ENCODE measurements at places on chromosomes 2 and 18.
A peak's percentile ranks its signal among the peaks of the same experiment; 100 is the strongest.

GRCh38 chr18:48038636-48039035 lies 108.2 kb upstream of the SMAD2 start:
- DNase-seq, result no peak

DNA sequence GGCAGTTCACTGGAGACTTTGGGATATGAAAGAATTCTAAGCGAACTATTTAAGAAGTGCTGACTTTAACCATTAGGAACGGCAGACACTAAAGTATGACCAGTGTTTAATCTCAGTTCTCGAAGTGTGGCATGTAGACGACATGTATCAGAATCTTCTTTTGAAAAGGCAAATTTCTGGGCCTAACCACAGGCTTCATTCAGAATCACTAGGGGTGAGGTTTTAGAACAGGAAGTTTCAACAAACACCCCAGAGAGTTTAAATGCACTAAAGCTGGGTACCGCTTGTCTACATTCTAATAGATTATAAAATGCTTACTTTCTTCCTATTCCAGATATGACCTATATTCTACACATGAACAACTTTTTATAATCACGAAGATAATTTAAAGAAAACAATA lies 180.3 kb downstream of the ANKRD44 start:
- DNase-seq, result no peak

GRCh38 chr18:74895686-74896085 lies 298.0 kb downstream of the ZNF407 start:
- no peak for DNase-seq

GRCh38 chr2:113167115-113167932 lies 6.4 kb upstream of the PSD4 start:
- DNase-seq, result no peak

- DNase-seq, result peak; percentile 23
These were observed 468.2 kb downstream of the EPHA4 start for GRCh38 chr2:221103930-221104329.

DNA sequence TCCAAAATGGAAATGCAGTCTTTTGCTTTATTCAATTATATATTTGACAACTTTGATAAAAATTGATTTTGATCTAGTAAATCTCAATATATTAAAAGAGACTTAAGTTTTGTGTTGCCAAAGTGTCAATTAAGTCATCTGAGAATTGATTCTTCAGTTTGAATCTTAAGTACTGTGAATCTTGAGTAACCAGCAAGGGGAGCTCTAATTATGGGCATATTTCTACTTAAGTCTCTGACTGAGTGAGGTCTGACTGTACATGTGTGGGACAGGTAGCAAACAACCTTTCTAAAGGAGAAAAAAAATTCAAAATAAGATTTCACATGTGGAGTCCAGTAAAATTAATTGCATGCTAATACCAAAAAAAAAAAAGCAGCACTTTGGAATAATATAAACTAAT lies 503.7 kb upstream of the SLC8A1 start:
- no peak for DNase-seq

DNA sequence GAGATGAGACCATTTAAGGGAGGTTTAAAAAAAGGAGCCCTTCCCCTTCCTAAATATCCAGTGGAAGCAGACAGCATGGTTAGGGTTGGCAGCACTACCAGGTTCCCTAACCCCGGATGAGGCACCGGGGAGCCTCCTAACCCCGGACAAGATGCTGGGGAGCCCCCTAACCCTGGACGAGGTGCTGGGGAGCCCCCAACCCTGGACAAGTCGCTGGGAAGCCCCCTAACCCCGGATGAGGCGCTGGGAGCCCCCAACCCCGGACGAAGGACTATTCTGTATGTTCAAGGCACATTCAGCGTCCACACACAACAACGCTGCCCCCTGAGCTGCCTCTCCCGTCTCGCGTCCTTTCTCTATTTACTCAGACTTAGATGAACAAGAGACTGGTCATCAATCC lies 51.9 kb downstream of the ANKMY1 start:
- DNase-seq, result no peak

- DNase-seq, result no peak
These were observed 133.6 kb upstream of the MYT1L start for GRCh38 chr2:2464643-2465042.

GRCh38 chr2:152280780-152281179 lies 54.2 kb upstream of the FMNL2 start:
- DNase-seq, result no peak

DNA sequence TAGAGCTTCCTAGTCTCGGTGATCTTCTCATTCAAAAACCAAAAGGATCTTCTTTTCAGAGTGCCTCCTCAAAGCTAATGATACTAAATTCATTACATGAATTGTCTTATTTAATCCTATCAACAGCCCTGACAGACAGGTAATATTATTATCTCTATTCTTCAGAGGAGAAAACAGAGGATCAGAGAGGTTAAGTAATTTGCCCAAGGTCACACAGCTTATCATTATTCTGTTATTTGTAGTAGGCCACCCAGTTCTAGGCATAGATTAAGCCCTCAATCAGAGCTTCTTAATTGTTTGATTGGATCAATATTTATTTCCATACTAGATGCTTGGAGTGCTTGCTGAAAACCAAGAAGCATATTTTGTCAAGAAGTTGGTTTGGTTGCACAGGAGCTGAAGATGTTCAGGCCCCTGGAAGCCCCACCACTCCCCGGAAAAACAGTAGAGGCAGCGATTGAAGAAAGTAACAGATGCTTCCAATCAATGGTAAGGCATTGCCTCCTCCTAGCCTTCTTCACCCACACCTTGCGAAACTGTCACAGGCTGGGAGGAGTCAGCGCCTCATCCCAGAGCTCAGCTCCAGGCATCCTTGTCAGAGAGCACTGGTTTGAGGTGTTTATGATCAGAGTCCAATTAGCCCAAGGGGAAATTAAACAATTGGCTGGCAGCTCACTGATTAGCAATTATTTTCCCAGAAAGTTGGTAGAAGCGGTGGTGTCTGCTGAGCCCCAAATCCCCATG lies 487.2 kb downstream of the BCL11A start:
- no peak for DNase-seq

DNA sequence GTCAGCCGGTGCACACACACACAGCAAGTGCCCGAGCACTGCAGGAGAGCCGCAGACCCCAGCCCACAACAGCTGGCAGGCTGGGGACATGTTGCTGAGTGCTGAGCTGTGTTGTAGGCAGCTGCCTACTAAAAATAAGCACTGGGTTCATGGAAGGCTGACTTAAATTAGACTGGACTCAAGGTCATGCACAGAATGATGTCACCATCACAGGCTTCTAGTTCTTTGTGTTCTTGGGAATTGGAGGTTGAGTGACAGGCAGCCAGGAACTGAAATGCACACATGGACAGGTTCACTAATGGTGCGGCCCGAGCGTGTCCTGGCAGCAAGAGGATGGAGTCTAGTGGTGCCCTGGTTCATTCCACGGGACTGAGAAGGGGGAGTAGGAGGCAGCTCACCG lies 71.3 kb downstream of the VWA3B start:
- no peak for DNase-seq

DNA sequence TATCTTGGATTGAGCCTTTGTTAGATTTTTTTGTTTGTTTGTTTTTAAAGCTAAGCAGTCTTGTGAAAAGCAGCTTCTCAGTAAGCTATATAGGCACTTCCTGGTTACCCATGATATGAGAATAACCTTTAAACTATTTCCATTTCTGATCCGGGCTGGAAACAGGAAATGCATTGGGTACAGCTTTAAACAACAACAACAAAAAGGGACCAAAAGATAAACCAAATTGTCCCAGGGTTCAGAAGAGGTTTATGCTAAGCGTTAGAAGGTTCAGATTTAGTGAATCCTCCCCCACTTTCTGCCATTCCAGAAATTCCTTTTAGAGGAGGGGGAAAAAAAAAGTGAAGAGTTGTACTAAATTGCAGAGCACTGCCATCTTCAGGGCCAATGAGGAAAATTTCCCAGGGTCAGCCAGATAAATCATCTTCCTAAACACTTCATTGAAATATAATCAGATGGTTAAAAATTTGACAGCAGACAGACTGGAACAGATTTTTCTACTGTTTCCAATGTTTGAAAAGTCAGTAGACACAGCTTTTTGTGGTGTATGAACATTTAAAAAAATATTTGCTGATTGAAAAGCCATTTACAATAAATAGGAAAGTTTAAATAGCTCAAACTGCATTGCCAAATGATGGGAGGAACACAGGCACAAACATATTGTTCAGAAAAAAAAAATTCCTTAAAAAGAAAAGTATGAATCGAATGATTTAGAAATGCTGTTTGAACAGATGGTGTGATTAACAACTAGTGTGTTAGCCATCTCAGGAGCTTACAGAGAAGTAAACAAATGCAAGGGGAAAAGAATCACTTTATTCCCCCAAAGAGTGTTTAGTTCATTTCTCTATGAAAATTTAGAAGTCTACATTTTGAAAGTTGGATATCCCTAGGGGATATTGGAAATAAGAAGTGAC lies 189.9 kb upstream of the TANK start:
- peak; percentile 60 for DNase-seq

- no peak for DNase-seq
These were observed 16.2 kb downstream of the DIPK1C start for GRCh38 chr18:74440808-74441427.

DNA sequence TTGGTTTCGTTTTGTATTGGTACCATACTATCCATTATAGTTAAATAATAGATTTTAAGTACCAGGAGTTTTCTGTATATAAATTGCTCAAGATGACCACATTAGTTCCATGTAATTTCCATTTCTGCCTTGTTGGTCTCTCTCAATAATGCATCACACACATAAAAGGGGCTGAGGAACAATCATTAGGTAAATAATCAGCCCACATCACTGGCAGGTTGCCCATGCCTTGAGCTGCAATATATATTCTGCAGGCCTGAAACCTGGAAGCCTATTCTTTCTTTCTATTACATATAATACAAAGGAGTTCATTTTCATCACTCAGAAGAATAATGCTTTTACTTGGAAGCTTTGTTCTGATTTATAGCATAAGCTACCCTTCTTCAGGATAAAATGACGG lies 616.1 kb upstream of the PKDCC start:
- DNase-seq, result no peak

GRCh38 chr2:227464361-227464760 lies 7.6 kb upstream of the AGFG1 start:
- DNase-seq, result no peak

DNA sequence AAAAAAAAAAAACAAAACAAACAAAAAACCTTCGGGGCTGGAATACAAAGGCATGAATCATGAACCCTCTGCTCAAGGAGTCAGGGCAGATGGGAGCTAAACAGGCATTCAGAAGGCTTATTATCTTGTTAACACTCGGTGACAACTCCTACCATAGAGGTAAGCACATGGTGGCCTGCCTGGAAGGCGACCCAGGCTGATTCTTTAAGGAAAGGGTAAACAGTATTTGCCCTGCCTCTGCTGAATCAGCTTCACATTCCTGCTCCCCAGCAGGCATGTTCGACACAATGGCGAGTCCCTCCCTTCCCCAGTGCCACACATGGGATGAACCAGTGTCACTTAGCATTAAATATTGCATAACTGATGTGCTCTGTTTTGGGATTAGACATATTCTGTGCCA lies 191.9 kb downstream of the ARL4C start:
- DNase-seq, result no peak

- DNase-seq, result no peak
These were observed 12.8 kb downstream of the ARHGAP25 start for GRCh38 chr2:68747413-68747812.

DNA sequence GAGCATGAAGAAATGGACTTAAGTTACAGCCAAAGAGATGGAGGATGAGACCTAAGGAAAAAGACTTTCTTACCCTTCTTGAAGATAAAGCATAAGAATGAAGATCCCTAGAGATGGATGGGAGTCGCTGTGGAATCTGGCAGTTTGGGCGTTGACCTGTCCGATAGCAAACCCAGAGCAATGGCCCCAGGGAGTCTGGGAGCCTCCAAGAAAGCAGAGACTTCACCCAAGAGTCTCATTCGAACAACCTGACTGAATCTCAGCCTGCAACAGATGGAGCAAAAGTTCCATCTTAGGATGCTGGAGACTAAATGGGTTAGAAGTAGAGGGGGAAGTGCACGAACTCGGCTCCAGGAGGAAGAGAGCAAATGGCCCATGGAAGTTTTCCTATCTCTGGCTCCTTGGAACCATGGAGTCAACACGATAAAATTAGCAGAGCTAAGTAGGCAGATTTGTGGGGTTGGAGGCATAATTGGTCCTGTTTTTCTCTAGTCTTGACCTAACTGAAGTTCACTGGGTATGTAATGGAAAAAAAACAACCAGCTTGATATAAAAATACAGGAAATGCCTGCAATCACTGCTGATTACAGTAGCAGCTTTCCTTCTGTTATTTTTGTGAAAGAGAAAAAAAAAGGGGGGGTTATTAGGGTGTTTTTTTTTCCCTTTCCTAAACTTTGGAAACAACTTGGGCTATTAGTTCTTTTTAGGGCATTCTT lies 178.4 kb upstream of the EPAS1 start:
- DNase-seq, result no peak

GRCh38 chr2:205590759-205591158 lies 91.5 kb upstream of the NRP2 start:
- DNase-seq, result no peak

- DNase-seq, result no peak
These were observed 99.6 kb upstream of the MCFD2 start for GRCh38 chr2:47015206-47015605.

DNA sequence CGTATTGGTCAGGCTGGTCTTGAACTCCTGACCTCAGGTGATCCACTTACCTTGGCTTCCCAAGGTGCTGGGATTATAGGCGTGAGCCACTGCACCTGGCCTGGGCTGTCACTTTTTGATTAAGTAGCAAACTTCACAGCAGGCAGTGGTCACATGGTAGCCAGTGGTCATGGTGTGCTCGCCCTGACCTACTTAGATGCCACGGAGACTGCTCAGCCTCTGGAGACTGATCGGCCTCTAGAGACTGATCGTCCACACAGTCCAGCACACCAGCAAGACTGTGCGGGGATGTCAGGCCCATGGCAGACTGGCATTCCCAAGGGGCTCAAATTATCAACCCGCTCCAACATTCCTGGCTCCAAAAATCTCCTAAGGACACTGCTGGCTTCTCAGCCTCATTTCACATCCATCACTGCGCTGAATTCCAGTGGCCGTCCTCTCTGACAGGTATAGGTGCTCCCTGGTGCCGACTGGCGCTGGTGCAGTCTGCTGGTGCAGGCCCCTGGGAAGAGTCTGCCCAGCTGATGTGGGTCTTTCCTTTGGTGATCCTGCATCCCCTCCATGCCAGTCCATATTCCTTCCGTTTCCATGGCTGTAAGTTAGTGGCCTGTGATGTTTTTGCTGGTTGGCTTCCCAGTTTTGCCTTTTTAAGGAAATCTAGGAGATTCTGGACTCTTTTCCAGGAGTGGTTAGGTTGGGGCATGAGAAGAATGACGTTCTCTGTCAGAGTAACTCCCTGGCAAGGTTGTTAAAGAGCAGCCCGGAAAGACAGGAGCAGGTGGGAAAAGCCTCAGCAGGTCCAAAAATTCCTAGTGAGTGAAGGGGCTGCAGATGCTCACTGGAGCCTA lies 374.5 kb upstream of the HS6ST1 start:
- DNase-seq, result no peak

GRCh38 chr2:175838979-175839378 lies 163.1 kb downstream of the LNPK start:
- DNase-seq, result no peak

- no peak for DNase-seq
These were observed 166.2 kb downstream of the ATAD2B start for GRCh38 chr2:23760736-23761135.
